Ascending aorta (tissue), 2 donors: ENCODE measurements at places on chromosomes 1 and 21.

GRCh38 chr21:10521091-10521598 lies at the start of gene TPTE:
TSS of gene TPTE (plus strand) at chr21:10521583. CDS start at chr21:10538724, 17,141 bp downstream.
- no peak for DNase-seq

DNA sequence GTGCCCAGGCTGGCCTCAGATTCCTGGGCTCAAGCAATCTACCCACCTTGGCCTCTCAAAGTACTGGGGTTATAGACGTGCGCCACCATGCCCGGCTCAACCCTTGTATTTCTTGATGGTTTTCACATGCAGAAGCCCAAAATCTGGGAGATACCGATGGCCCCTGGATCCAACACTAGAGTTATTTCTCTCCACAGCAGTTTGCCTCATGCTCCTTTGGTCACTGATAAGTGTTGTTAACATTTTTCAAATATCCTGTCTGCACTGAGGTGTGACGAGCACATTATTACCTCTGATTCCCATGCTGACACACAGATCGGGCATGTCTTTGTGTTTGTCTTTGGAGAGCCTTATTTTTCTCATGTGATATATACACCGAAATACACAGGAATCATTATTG lies 107.0 kb downstream of the KIF26B start:
- DNase-seq, result no peak

- no peak for DNase-seq
Observed at GRCh38 chr1:209890641-209891330, 47.2 kb upstream of the SYT14 start.

DNA sequence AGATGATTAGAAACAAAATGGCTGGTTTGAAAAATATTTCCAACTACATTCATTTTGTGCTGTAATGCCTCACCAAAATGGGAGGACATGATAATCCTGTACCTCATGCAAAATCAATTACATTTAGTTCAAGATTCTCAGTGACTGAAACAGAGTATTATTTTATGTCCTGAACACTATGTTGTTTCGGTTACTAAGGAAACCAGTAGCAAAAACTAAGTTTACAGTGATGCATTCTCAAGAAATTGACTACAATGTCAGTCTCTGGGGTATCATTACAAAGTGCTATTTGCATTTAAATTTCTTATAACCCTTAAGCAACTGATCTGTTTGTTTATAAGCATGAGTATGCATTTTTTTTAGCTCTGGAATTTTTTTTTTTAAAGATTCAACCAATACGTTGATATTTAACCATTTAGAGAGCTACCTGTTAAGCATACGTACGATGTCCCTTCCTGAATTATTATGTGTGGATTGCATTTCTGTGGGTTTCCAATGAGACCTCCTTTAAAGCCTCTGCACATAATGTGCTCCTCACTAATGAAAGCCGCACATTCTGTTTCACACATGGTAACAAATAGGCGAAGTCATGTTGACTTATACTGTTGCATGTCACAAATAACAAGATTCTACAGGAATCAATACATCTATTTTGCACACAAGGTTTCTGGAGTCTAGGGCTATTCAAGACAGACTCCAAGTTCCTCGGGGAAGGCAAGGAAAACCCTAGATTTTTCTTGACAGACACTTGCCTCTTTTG lies 1035.7 kb downstream of the ADGRL2 start:
- no peak for DNase-seq

DNA sequence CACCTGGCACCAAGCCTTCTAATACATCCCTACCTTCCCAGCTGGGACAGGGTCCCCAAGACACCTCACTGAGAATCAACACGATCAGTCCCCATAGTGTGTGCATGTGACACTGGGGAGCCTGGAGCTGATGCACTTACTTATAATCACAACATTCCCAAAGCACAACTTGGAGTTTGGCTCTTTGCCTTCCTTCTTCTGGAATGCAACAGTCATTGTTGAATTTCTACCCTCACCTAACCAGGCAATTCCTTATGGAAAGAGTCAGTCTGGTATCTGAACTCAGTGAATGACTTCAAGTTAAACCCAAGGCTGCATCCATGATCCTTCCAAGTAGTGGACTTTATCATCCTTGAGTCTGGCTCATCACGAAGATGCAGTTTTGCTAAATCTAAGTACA lies 86.1 kb downstream of the DSCAM start:
- DNase-seq, result no peak

DNA sequence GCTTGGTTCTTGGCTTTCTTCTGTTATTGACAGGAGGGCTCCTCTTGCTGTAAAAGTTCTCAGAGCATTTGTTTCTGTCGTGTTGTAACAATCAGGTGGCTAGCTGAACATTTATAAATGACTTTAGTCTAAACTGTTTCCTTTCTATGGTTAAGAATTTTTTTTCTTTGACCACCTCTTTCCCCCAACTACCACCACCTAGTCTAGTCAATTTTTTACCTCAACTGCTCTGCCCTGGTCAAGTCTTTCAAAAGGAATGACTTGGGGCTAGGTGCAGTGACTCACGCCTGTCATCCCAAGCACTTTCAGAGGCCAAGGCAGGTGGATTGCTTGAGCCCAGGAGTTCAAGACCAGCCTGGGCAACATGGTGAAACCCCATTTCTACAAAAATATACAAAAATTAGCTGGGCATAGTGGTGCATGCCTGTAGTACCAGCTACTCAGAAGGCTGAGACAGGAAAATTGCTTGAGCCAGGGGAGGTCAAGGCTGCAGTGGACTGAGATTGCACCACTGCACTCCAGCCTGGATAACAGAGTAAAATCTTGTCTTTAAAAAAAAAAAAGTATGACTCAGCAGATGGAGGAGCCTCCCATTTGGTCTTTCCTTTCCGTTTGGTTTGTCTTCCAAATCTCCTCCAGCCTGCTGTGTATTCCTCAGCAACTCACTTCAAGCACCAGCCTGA lies 40.7 kb downstream of the MAP3K21 start:
- DNase-seq, result no peak

DNA sequence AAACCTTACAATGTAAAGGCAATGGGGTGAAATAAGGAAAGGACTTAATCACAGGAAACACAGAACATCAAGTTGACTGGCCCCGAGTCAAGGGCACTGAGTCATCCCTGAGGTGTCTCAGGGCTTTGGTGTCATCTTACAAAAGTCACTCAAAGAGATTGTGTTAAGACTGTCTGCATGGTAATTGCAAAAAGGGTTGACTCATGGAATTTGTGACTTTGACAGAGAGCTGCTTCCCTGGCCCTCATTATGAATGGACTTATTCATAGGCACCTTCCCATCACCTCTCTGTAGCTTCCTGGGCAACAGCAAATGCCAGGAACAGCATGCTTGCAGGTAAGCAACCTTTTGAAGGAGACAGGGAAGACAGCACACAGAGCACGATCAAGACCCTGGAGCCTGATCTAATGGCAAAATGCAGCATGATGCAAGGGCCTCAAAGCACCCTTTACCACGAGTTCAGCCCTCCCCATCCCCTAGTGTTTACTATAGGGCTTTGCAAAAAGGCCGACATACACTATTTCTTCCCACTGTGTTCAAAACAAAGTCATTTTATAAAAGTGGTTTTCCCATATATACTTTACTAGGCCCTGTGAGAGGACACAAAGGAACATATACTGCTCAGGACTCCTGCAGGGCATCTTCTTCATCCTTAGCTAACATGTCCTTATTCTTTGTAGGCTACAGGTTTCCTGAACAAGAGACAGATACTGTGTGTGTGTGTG lies 17.1 kb downstream of the ZP4 start:
- no peak for DNase-seq

DNA sequence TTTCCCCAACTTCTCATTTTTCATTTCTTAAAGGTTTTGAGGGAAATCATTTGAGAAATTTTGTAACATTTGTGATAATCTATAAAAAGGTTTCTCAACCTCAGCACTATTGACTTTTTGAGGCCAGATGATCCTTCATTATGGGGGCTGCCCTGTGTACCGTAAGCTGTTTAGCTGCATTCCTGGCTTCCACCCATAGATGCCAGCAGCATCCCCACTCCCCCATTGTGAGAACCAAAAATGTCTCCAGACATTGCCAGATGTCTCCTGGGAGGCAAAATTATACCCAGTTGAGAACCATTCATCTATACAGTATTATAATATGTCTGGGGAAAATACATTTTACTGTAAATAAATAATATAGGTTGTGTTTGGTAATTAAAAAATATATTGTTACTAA lies 146.0 kb downstream of the PBX1 start:
- DNase-seq, result no peak
